ENCODE measurements at places on chromosomes 16 and 17. TPM values are rescaled to one million over a fixed set of nuclear protein-coding genes. Genes with fewer than 3 reads are reported as not detected.

CMTM3 gene
- total RNA-seq: 19.2 TPM

RBFOX1 gene
- 0.55 TPM for total RNA-seq

CCDC154 gene
- total RNA-seq: 3.6 TPM

SPATA33 gene
- total RNA-seq: 13.6 TPM

HID1 gene
- total RNA-seq: 186 TPM

SYT17 gene
- 4.0 TPM for total RNA-seq

SSTR5 gene
- 5.8 TPM for total RNA-seq

TPSB2 gene
- total RNA-seq: 215 TPM

MAPT gene
- total RNA-seq: 11.0 TPM

ARL5C gene
- total RNA-seq: not detected

DNA sequence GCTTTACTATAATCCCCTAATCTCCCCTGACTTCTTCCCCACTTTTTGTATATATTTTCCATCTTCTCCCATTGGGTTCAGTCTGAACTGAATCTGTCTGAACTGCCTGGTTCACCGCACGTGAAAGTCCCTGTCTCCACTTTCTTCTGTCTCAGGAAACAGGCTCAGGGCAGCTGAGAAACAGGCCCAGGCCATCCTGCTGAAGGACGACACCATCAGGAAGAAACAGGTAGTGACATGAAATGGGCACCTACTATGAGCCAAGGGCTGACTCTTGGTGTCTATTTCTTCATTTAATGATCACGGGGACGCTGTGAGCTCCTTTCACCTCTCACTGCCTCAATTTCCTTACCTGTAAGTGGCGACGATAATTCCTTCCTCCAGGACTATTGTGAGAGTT, 90.5 kb upstream of the HSBP1 start:
- no peak for DNase-seq

DNA sequence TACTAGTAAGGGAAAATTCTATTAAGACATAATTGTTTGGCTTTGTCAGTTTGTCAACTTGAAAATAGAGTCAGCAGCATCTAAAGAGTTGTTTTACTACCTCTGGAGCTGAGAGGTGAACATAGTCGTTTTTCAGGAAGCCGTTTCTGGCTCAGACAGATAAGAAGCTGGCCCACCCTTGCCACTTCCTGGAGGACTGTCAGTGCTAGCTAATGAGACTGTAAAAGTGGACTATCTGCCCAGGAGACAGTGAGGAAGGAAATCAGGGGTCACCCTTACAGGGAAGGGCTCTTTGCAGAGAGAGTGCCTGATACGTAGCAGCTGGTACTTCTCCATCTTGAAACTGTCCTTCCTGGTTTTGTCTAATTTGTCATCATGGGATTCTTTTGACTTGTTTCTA, 328.7 kb downstream of the WWOX start:
- DNase-seq: no peak

DNA sequence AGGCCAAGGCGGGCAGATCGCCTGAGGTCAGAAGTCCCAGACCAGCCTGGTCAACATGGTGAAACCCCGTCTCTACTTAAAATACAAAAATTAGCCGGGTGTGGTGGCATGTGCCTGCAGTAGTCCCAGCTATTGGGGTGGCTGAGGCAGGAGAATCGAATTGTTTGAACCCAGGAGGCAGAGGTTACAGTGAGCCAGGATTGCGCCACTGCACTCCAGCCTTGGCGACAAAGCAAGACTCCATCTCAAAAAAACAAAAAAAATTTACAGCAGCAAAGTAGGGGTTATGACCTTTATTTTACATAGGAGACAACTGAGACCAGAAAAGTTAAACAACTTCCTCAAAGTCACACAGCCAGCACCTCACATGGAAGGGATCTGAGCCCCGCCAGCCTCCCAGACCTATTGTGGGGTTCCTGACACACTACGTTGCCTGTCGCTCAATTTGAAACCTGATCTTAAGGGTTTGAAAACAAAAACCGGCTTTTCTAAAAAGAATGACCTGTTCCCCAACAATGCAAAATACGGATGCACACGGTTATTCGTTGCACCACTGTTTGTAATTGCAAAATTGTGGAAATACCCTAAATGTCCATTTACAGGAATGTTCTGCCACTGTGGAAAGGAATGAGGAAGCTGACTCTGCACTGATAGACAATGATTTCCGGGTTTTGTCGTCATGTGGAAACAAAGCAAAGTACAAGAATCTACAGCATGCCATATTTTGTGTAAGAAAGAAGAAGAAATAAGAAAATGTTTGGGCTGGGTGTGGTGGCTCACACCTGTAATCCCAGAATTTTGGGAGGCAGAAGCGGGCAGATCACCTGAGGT, 77.2 kb downstream of the CNGB1 start:
- DNase-seq: peak; percentile 43

DNA sequence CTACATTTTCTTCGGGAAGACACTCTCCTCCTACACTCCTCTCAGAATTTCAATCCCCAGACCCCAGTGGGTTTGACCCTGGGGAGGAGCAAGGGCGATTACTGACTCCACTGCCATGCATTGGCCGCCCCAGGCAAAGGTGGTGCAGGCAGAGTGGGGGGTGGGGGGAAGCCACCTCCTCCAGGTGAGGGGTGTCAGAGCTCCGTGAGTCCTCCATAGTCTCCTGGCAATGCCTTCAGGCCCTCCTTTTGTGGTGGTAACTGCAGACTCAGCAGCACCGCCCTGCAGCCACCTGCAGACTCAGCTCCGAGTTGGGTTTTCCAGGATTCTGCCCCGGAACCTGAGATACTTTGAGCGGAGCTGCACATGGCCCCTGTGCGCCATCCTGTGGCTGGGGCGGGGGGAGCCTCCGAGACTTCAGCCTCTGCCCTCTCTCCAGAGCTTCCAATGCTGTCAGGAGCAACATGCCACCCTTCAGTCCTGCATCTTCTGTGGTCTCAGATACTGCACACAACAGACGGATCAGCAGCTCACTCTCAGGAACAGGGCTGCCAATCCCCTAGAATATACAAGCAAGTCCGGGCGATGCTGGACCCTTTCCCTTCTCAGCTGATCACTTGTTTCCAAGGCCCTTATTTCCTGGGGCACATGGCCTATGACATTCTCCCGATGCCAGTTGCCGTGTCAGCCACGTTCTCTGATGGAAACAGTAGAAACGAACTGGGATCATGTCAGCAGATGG, 2.4 kb upstream of the SLC47A2 start:
- no peak for DNase-seq

- no peak for DNase-seq
Measured at GRCh38 chr17:76137351-76138233, 3.5 kb downstream of the FOXJ1 start.

DNA sequence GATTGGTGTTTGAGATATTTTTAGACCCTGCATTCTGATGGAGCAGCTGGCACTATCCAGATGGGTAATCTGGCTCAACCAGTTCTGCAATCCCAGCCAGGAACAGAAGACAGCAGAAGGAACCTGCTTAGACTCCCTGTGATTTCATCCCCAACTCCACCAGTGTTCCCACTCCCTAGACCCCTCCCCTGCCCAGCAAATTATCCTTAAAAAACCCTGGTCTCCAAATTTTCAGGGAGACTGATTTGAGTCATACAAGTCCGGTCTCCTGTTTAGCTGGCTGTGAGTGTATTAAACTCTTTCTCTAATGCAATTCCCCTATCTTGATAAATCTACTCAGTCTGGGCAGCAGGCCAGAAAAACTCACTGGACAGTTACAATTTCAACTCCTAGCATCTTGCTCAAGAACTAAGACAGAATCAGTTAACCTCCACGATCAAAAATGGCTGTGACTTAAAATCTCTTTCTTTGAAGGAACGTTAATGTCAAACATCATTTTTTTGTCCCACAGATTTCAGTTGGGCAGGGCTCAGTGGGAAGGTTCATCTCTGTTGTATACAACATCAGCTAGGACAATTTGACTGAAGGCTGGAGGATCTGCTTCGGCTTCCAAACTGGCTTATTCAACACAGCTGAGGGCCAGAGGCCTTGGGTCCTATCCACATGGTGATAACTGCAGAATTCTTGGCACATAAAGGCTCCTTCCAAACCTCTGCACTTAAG, 4.9 kb upstream of the RBL2 start:
- DNase-seq: peak; percentile 20

DNA sequence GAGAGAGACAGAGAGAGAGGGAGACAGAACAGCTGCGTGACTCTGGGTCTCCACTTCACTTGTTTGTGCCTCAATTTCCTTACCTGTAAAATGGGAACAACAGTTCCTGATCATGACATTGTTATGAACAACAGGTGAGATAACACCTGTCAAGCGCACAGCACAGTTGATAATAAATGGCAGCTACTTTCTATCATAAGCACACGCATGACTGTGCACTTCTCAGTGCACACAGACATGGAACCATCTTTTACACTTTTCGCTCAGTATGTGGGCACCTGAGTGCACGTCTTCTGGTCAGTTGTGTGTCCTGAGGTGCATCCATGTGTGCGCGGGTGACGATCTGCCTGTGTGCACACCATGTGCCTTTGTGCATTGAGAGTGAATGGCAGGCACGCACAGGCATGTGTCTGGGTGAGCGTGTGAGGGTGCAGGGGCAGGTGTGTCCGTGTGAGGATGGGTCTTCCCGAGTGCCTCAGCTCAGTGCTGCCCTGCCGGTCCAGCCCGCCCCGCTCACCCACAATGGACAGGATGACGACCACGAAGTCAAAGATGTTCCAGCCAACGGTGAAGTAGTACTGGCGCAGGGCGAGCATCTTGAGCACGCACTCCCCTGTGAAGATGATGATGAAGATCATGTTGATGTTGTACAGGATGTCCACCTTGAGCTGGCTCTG, 10.3 kb upstream of the CD79B start:
- no peak for DNase-seq

DNA sequence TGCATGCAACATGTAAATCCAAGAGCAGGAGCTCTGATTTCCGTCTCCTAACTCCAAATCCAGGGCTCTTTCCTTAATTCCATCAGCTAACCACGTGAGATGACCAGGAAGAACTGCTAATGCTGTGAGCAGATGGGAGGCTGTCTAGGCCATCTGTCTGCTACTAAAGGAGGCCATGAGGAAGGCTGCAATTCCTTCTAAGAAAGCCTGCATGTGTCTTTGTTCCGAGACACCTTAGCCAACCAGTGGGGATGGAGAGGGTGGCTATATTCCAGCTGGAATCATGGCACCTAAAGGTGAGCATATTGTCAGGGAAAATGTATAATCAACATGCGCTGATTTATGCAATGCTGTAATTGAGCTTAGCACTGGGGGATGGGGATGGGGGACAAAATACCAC, 267.2 kb upstream of the CDH5 start:
- DNase-seq: no peak

DNA sequence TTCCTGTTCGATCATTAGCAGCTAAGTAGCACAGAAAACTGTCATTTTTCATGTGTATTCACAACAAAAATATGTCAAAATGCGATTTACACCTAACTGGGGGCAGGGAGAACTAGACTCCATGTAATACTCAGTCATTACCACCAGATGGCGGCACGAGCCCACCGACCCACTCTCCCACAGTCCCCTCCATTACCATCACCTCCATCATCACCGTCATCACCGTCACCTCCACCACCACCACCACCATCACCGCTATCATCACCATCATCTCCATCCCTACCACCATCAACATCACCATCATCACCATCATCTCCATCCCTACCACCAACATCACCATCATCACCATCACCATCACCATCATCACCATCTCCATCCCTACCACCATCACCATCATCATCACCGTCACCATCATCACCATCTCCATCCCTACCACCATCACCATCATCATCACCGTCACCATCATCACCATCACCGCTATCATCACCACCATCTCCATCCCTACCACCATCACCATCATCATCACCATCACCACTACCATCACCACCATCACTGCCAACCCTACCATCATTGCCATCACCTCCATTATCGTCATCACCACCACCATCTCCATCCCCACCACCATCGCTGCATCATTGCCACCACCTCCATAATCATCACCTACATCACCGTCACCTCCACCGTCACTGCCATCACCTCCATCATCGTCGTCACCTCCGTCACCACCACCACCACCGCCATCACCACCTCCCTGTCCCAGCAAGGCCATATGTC, 14.4 kb downstream of the NDUFAF8 start:
- DNase-seq: peak; percentile 48

- DNase-seq: no peak
Measured at GRCh38 chr17:78014646-78015045, 56.1 kb downstream of the TNRC6C start.

GRCh38 chr17:82367724-82368524, 3.6 kb upstream of the UTS2R start:
- no peak for DNase-seq

- DNase-seq: no peak
Measured at GRCh38 chr17:34363183-34363661, at the start of gene CCL1. TSS of gene CCL1 (minus strand) at chr17:34363233. CDS start at chr17:34363161, 72 bp downstream.

GRCh38 chr17:55411463-55411855, 10.2 kb downstream of the MMD start:
- DNase-seq: no peak

GRCh38 chr16:69114346-69114975, 9.0 kb downstream of the HAS3 start:
- DNase-seq: no peak

DNA sequence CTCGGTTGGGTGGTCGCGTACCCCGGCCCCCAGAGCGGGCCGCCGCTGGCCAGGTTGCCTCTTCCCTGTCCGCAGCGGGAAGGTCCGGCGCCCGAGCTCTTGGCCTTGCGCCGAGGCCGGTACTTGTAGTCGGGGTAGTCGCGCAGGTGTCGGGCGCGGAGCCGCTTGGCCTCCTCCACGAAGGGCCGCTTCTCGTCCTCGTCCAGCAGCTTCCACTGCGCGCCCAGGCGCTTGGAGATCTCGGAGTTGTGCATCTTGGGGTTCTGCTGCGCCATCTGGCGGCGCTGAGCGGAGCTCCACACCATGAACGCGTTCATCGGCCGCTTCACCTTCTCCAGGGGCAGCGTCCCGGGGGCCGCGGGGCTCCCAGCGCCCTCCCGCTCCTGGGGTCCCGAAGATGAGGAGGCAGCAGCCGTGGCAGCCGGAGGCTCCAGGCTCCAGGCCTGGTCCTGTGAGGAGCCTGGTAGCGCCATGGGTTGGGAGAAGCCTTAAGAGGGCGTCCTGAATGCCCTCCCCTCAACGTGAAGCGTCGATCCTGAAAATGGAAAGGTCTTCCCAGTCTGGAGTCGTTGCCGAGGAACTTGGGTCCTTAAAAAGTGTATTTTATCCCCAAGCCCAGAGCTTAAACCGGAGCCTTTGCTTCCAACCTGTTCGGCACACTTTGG, 558 bp downstream of the SOX15 start:
- peak; percentile 84 for DNase-seq

GRCh38 chr17:29949696-29950095, 8.3 kb downstream of the EFCAB5 start:
- no peak for DNase-seq

- no peak for DNase-seq
Measured at GRCh38 chr17:42674755-42675347, 1.9 kb downstream of the PLEKHH3 start.

- no peak for DNase-seq
Measured at GRCh38 chr17:6677158-6677831, 25.7 kb downstream of the C17orf100 start.

DNA sequence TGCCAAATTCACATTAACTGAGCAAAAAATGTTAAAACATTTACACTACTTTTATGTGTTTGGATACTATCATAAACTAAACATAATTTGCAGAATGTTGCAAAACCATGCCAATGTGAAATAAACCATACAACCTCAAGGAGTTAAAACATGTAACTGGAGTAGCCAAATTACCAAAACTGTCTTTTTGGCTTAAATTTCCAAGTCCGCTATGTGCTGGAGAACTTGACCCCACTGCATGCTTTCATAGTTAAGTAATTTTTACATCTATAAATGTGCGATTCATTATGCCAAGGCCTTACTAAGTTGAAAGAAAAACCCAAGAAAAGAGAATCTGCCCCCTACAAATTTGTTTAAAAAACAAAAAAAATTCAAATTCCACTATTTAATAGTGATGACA, 28.2 kb downstream of the BRD7 start:
- no peak for DNase-seq
